ENCODE measurements at places on chromosomes 3 and 15.

DNA sequence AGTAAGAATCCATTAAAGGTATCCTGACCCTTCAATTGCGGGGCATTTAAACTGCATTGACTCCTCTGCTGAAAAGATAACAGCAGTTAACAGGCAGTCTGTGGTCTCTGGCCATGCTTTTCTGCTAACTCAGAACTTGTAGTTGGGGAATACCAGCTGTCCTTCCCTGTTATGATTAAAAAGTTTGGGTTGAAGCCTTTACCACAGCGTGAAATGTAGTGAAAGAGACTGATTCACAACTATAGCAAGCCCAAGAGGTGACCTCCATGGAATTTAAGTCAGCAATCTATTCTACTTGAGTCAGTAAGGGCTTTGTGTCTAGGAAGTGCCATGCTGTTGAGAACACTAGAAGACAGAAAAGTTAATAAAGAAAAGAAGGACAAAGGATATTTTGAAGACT, 1037.3 kb downstream of the SI start:
- DNase-seq = no peak

- no peak for DNase-seq
Measured at GRCh38 chr3:89474333-89475130, 367.1 kb downstream of the EPHA3 start.

DNA sequence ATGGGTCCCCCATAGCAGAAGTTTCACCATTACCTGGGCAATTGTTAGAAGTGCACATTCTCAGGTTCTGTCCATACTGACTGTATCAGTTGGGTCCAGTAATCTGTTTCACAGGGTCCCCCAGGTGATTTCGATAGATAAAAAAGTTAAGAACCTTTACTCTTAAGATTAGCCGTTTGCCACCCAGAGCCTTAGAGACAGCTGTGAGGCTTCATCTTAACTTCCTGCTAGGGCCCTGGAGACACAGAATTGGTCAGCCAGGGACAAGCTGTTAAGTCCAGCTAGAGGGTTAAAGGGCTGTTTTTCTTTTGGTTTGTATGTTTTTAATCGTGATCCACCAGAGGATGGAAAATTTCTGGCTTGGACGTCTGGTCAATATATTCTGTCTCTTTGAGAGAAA, 6.7 kb downstream of the FAM162A start:
- no peak for DNase-seq

GRCh38 chr3:151315136-151315535, 1.5 kb downstream of the GPR87 start:
- no peak for DNase-seq

DNA sequence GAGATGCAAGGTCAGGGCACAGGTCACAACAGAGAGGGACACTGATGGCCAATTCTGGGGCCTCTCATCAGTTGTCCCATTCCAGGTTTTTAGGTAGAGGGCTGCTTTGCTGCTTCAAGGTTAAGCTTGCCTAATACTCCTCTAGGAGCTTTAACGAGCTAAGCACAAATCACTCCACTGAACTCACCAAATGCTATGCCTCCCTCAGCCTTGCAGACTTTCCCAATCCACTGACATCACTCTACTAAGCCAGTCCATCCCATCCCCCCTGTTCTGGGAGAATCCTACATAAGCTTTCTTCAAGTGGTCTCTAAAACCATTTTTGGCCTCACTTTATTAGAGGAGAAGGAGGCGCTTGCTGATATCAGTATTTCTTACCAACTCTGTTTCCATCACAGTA, 24.8 kb upstream of the PDCD6IP start:
- no peak for DNase-seq

GRCh38 chr15:61545763-61546162, 316.7 kb upstream of the RORA start:
- no peak for DNase-seq

DNA sequence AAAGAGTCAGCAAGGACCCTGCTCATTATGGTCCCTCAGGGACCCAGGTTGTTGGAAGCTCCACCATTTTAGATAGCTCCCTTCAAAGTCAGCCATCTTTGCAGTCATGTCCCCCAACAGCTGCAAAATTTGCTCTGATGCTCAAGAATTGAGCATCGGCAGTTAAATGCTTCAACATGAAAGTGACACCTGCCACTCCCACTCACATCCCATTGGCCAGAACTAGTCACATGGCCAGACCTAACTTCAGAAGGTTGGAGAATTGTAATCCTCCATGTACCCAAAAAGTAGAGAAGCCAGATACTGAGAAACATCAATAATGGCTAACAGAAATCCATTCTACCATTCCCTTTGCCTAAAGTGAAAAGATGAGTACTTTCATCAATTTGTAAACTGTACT, 171.5 kb upstream of the NR2E3 start:
- no peak for DNase-seq

- no peak for DNase-seq
Measured at GRCh38 chr3:151439652-151440125, 21.2 kb downstream of the IGSF10 start.

- no peak for DNase-seq
Measured at GRCh38 chr3:187750513-187751123, 5.3 kb upstream of the BCL6 start.

DNA sequence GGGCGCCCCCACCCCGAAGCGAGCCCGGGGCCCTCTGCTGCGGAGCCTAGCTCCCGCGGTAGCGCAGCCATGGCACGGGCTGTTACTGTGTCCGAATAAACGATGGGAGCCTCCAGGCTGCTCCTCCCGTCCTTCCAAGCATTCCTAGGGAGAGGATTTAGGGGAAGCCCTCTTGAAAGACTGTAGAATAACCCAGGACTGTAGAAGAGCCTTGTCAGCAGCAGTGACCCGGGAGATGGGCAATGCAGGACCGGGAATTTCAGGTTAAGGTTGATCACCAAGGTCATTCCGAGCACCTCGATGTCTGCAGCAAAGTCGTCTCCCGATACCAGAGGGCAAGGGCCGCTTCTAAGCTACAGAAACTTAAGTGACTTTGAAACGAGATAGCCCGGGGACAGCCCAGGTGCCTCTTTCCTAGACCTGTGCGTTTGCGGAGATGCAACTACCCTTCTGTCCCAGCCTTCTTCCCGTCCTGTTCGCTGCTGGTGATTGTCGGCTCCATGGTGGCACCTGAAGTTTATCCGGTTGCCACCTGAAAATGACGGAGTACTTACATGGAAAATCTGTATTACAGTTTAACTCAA, 753 bp upstream of the MYO5A start:
- DNase-seq = peak; percentile 18

DNA sequence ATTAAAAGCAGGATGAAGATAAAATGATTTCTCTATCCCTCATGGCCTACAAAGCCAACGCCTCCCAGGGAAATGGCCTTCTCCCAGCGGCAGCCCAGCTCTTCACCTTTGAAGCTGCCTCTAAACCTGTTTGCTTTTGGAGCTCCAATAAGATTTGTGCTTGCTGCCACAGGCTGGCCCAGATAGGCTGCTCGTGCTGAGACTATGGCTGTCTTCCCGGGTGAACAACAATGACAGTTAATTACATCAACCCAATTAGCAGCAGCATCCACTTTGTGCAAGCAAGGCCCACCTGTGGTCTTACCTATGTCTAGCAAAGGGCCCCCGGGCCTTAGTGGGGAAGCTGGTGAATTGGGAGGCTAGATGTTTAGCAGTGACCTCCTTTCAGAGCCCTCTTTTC, 179.6 kb downstream of the P3H2 start:
- no peak for DNase-seq

GRCh38 chr3:71585887-71586809, 2.6 kb upstream of the FOXP1 start:
- no peak for DNase-seq

DNA sequence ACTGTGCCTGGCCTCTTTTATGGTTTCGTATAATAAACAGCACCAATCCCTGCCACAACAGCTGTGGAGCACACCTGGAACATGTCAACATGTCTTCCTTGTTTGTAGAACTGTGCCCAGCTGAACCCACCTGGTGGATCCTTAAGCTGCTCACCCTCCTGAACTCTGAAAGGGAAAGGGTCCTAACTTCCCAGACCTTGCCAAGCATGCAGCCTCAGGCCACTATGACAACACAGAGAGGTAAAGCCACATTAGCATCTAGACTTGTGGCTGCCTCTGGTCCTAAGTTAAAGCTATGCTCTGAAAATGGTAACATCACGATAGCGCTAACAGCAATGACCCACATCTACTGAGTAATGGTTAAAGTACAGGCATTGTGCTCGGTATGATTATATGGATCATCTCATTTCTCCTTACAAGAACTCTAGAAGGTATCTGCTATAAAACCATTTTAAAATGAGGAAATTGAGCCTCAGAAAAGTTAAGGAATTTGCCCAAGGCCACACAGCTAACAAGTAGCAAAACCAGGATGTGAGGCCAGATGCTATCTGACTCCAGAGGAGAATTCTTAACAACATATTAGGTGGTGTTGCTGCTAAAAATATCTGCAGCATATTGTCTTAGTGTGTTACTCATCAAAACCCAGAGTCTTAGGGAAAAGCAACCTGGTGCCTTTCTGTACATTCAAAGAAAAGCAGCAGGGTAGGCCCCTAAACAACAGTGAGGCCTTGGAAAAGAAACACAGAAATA, 23.1 kb upstream of the HERC1 start:
- no peak for DNase-seq

DNA sequence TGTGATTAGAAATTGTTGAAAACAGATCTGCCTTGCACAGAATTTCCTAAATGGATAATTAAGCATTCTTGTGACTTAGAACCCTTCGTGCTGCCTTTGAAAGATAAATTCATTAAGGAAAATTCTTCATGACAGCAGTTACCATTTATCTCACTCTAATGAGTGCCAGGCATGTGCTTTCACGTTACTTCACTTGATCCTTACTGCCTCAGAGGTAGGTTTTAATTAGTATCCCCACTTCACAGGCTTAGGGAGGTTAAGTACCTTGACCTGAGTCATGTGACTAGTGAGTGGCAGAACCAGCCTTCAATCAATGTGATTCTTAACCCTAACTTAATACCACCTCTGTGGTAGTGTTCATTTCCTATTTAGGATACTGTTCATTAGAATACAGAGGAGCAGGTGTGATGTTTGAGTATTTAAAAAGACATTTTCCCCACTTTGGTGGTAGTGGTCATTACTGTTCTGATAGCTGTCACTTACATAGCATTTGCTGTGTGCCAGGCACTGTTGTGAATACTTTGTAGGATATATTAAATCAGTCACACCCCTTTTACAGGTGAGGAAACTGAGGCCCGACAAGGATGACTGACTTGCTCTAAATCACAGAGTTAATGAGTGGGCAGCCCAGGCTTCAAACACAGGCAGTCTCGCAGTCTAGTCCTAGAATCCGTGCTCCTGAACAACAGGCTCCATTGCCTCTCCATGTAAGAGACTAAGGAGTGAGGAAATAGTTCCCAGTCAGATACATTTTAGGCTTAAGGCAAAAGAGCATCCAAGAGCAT, 57.9 kb downstream of the RLBP1 start:
- no peak for DNase-seq

- DNase-seq = no peak
Measured at GRCh38 chr3:131960324-131960723, 74.5 kb downstream of the CPNE4 start.

GRCh38 chr3:142210608-142211007, 14.8 kb downstream of the GK5 start:
- DNase-seq = no peak

- DNase-seq = no peak
Measured at GRCh38 chr3:181713676-181714612, 2.2 kb downstream of the SOX2 start.
